ENCODE measurements at places on chromosomes 11 and 22.

DNA sequence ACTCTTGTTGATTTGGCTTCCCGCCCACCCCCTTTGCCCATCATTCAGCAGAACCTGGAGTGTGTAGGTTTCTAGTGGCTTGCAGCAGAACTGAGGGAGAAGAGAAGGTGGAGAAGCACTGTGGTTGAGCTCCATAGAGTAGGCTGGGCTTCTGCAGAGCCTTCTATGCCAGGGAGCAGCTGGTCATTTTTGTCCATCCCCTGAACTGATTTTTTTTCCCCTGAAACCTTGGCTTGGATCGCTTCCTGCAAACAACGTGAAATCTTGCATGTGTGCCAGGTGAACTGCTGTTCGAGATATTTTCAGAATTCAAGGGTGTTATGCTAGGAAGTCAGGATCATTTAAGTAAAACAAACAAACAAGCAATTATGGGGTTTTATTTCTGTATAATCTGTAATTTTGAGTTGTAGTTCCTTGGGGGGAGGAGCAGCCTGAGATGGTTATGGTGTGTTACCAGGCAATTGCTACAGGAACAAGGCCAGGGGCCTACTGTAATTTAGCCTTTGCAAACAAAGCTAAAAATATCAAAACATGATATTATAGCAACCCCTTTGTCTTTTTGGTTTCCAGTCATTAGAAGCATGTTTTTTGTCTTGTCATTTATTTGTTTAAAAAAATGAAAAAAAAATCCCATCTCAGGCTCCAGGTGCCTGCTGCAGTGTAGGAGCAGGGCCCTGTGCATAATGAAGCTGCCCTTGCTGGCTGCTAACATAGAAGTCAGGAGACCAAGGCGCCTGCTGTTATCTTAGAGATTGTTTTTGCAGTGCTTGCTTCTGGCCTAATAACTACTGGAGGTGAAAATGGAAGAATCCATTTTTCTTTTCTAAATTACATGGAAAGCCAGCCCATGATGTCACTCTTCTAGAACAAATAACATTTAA is 152.4 kb upstream of the TTC12 start:
- no peak for DNase-seq

DNA sequence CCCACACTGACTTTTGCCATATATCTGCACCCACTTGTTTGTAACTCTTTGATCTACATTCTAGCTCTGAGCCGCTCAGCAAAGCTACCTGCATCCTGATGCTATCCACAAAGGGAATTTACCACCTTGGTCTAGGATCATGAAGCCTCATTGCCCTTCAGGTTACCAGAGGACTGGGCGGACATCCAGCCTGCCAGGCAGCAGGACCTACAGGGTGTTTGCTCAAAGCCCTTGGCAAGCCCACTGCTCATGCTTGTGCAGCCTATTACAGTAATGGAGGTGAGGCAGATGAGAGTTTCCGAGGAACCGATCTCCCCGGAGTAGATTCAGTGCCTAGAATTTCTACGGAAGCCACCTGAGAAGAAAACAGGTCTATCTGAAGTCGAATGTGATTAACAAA is 417.2 kb downstream of the OPCML start:
- no peak for DNase-seq

DNA sequence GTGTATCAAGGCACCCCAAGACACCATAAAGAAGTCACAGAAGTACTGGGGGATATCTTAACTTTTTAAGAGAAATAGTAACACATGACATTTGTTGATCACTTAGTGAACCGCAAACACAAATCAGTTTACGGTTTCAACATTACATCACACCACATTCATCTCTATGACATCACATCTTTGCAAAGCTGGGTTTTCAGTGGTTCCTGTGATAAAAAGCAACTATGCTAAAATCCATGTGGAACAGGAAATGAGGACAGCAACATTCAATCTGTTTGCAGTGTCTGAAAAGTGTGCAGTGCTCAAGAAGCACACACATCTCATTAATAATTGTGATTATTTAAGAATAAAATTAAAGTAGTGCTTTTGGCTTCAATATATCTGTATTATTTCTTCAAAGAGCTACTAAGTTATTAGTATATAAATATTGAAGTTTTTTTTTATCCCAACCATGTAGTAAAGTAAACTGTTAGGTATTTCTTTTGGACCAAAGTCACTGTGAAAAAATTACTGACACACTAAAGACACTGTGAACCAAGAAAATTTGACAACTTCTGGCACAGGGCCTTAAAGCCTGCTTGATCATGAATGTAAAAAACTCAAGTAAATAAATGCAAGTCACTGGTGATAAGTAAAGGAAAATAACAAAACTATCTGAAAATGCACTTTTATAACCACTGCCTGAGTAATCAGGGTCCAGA is 156.0 kb upstream of the SOX6 start:
- DNase-seq: no peak

DNA sequence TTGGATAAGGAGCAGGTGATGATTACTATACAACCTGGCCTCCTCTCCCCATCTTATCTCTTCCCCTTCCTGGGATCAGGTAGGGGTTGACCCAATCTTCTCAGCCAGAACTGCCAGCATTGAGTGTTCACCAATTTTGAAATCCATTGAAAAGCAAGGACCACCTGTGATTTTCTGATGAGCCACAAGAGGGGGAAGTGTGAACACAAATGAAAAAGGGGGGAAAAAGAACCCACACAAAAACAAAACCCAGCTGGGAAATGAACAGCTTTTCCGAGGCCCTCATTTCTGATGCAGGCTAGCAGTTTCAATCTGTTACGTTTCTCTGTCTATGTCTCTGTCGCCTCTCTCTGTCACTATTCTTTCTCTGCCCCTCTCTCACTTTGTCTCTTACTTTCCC is 161.9 kb downstream of the INSC start:
- no peak for DNase-seq

GRCh38 chr11:125935618-125936199 is 10.1 kb upstream of the VSIG10L2 start:
- no peak for DNase-seq

GRCh38 chr11:118870396-118871343 is 13.0 kb upstream of the CXCR5 start:
- no peak for DNase-seq

DNA sequence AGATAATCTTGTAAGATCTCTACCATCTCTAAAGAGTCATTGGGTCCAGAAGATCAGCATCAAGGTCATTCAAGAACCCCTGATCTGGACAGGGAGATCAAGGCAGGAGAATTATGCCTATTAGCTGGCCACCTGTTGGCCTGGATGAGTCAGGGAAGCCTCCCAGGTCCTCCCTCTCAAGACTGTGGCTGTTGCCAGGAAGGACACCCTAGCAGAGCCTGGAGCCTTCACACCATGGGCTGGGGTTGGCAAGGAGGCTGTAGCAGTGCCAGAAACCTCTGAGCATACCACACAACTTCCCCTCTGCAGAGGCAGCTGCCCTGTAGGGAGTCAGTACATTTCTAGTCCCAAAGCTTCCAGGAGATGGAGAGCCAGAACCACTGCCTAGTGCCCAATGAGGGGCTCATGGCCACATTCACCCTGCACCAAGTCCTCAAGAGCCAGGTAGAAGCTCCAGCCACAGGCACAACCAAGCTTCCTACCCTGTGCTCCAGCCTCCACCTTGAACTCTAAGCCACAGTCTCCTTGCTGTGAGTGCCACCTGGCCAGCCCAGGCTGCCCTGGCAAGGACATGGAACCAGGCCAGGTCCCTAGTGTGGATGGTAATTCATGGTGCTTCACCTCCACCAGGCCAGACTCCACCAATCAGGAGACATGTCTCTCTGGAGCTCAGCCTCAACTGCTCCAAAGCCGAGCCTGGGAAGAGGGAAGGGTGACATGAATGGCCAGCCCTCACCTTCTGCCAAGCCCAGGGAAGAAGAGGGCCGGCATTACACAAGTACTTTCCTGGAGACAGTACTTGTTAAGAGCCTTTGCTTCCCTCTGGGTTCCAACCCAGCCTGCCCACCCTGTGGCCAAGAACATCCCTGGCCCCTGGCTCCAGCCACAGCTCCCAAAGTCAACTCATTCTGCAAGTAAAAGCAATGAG is 124.3 kb downstream of the BUD13 start:
- DNase-seq: no peak

- no peak for DNase-seq
These were observed 50.7 kb downstream of the BMAL1 start for GRCh38 chr11:13328286-13328685.

DNA sequence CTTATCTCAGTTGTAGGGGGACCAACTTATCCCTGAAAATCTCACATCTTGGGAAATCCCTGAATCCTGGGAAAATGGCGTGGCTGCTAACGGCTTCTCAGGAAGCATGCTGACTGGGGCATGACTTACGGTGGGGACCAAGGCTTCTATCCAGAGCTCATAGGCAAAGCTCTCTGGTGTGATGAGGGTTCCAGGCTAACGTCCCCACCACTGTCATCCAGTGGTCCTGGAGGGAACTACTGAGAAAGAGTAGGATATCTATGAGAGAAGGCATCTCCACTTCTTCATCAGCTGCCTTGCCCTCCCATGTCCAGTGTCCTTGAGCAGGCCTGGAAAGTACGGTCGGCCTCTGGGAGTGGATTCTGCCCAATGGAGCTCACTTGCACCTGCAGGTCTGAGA is 210.4 kb upstream of the B3GAT1 start:
- DNase-seq: no peak

DNA sequence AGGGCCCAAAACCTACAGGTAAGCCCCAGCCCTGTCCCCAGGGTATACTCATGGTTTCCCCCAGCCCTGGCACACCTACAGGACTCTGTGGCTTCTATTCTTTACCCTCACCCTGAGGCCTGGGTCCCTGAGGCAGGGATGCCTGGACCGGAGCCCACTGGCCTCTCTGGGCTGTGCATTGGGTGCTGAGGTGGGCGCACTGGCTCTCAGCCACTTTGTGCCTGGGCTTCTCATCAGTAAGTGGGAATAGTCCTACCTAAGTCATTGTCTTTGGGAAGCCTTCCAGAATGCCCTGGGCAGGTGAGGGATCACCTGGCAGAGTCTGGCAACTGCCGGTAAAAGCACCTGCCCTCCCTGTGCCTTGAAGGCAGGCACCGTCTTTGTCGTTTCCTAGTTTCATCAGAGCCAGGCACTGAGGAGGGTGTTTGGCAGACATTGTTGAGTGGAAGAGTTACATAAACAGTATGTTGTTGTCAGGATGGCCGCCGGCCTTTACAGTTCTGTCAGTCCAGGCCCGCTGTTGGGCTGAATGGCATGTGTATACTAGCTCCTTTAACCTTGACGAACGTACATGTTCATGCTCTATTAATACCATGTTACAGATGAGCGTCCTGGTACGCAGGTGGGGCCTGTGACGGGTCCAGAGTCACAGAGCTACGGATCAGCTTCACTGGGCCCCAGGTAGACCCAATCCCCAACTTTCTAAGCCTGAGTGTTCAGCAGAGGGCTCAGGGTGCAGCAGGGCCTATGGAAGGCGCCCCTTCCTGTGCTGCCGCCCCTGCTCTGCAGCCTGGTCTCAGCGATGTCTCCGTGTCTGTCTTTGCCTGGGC is 23.0 kb downstream of the SHANK3 start:
- DNase-seq: peak; percentile 42

GRCh38 chr22:38490475-38490874 is 15.6 kb downstream of the DDX17 start:
- DNase-seq: no peak

DNA sequence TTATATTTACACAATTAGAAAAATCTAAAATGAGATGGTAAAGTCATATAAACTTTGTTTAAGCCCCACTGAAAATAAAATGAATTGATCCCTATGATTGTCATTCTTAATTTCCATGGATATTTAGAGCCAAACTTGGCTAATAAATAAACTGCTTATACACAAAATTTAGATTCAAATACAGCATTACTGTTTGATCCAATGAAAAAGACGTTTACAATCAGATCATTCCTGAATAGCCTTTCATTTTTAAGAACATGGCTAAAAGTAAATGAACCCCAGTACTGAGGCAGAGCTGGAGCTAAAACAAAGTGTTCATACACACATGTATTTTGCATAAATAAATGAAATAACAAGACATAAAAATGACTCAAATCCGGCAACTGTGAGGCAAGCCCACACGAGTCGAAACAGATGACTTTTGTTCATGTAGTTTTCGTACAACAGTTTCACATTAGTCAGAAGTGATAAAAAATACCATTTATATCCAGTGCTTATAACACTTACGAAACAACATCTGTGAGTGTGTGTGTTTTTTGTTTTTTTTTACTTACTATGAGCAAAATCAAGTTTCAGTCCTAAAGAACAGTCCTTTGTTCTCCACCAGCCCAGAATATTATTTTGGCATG is 386.5 kb downstream of the SOX6 start:
- no peak for DNase-seq

GRCh38 chr11:56404393-56404792 is 8.1 kb upstream of the OR5AL1 start:
- no peak for DNase-seq

- DNase-seq: no peak
These were observed 26.1 kb upstream of the ZBTB44 start for GRCh38 chr11:130340671-130341319.

GRCh38 chr11:65863889-65864705 is 3.9 kb downstream of the MUS81 start:
- no peak for DNase-seq

DNA sequence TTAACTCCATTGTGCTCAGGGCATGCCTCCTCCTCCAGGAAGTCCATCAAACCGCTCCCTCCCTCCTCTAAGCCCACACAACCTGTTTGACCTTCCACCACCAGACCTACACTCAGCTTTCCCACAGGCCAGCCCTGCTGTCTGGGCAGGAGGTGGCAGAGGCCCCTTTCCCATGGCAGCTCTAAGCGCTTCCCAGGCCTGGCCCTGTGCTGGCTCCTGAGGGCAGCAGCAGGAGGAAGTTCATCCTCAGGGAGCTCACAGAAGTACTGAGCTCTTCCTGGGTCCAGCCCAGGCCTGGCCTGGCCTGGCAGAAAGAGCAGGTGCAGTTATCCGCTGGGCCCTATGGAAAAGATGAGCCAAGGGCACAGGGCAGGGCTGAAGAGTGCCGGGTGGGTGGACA is 31.4 kb downstream of the ARAP1 start:
- DNase-seq: no peak

DNA sequence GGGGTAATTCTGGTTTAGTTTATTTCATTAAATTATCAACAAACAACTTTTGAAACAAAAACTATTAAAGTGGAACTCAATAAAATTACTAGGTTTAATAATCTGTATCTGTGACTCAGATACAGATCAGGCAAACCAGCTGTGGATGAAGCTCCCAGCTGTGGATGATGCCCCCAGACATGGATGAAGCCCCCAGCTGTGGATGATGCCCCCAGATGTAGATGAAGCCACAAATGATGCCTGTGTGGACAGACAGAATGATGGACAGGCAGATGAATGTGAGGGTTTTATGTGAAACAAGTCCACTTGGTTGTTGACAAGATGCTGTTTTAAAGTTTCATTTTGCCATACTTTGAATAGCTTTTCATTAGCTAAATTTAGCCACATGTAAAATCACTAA is 5.8 kb upstream of the ZNF74 start:
- no peak for DNase-seq

Measured in sciatic nerve (tissue), 2 donors.